Activated CD4-positive, alpha-beta T cell treated with anti-CD3 and anti-CD28 coated beads, Interleukin-2, amount 10 ng/mL, durations not matched to agents 7 days and 5 days (primary cell): ENCODE measurements at places on chromosomes 12 and 14. TPM values are rescaled to one million over a fixed set of nuclear protein-coding genes. Genes with fewer than 3 reads are reported as not detected.
A peak's percentile ranks its signal among the peaks of the same experiment; 100 is the strongest.

Gene CCDC197
- total RNA-seq: not detected

Gene A2M
- total RNA-seq: not detected

Gene CPNE6
- total RNA-seq: not detected

Gene PCNX4
- 33.3 TPM for total RNA-seq

Gene KLHDC2
- 28.7 TPM for total RNA-seq

Gene TGM1
- total RNA-seq: 6.5 TPM

Gene PPM1A
- total RNA-seq: 48.9 TPM

Gene HNF1A
- total RNA-seq: not detected

Gene RIPK3
- total RNA-seq: 41.4 TPM

Gene SIVA1
- 84.7 TPM for total RNA-seq

Gene GLI1
- 0.94 TPM for total RNA-seq

Gene SELPLG
- 207 TPM for total RNA-seq

Gene DDX11
- 181 TPM for total RNA-seq

Gene SMCO2
- 0.46 TPM for total RNA-seq

Gene SIX1
- total RNA-seq: not detected

Gene PROX2
- not detected for total RNA-seq

Gene EGLN3
- 18.6 TPM for total RNA-seq

Gene ASB2
- 21.1 TPM for total RNA-seq

DNA sequence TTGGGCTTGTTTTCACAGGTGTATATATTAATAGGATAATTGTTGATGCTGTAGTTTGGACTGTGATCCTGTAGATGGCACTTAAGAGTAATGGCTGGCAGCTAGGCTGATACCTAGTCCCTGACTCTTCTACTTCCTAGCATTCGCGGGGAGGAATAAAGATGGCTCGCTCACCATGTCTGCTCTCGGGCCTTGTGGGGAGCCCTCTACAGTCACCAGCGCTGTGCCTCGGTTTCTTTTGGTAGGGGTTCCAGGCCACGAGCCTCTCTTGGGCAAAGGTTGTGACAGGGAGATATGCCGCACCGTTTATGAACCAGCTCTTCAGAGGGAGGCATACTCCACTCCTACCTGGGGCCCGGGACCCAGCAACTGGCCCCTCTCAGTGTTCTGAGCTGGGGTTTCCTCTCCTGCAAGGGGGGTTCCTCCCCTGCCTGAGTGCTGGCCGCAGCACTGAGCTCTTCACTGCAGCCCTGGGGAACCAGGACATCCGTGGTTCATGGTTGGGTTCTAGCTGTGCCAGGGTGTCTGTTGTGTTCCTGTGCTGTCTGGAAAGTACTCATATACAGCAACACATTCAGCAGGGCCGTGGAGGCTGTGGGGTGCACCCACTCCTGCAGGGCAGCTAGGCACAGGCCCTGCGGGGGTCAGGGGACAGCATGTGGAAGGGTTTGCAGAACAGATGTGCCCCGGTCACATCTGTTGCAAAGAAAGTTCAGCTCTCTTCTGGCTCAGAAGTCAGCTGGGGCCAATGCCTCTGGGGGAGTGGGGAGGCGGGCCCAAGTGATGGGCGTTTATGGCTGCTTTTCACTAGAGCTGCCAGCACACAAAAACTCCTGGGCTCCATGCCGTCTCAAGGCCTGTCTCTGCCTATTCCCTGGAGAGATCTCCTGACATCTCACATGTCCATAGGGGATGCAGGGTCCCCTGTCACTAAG is 147.9 kb downstream of the PPFIA2 start:
- DNase-seq: no peak

- no peak for DNase-seq
Measured at GRCh38 chr12:65827342-65827741, 3.1 kb downstream of the HMGA2 start.

DNA sequence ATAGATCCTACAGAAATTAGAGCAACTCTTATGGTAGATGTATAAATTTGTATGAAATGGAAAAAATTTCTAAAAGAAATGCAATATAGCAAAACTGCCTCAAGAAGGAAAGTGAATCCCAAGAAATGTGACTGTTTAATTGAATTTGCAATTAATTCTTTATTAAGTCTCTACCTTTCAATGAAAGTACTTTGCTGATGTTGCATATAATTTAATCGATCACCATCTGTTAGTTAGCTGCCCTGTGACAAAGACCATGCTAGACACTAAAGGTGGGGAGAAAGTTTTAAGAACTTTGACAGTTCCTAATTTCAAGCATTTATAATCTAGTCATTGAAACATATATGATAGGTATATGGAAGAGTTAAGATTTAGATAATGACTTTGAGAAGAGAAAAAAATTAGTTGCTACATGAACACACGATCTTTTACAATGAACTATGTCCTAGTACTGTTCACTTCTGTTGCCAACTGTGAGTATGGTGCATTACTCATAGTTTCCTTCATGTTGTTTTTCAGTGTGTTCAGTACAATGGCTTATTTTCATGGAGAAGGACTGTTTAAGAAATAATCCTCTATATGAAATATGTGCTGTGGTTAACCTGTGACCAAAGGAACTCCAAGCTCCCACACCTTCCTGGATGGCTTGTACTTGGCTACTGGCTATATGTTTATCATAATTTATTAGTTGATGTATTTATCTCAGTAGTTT is 128.4 kb downstream of the METTL25 start:
- DNase-seq: no peak

GRCh38 chr14:21525571-21525961 is 580 bp downstream of the SALL2 start:
- DNase-seq: no peak

DNA sequence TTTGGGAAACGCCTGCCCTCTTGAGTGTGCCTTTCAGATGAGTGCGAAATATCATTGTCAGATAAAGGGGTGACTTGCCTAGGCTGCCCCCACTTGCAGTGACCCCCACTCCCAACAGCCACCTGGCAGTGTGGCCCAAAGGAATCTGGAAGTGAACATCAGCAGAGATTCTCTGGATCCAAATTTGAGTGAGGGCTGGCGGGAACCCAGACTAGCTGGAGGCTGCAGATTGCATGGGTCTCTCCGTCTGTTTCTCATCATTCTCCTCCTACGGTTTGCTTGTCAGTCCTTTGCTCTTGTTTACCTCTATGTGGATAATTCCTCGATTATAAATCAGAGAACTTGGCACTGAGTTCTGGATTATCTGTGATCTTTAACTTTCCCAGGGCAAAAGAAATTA is 280.8 kb downstream of the ZFP36L1 start:
- DNase-seq: no peak

DNA sequence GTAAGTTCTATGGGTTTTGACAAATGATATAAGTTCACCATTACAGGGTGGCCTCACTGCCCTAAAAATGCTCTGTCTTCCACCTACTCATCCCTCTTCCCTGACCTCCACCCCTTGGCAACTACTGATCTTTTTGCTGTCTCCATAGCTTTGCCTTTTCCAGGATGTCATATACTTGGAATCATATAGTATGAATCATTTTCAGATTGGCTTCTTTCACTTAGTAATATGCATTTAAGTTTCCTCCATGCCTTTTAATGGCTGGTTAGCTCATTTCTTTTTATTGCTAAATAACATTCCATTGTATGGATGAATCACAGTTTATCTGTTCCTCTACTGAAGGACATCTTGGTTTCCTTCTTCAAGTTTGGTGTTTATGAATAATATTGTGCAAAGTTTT is 14.0 kb upstream of the PEX5 start:
- DNase-seq: no peak

GRCh38 chr14:50739186-50739585 is 71.1 kb upstream of the SAV1 start:
- no peak for DNase-seq

GRCh38 chr14:37594238-37594970 is 645 bp downstream of the FOXA1 start:
- peak; percentile 24 for DNase-seq

- DNase-seq: peak; percentile 78
Measured at GRCh38 chr12:49866859-49867569, 24.1 kb upstream of the BCDIN3D start.

DNA sequence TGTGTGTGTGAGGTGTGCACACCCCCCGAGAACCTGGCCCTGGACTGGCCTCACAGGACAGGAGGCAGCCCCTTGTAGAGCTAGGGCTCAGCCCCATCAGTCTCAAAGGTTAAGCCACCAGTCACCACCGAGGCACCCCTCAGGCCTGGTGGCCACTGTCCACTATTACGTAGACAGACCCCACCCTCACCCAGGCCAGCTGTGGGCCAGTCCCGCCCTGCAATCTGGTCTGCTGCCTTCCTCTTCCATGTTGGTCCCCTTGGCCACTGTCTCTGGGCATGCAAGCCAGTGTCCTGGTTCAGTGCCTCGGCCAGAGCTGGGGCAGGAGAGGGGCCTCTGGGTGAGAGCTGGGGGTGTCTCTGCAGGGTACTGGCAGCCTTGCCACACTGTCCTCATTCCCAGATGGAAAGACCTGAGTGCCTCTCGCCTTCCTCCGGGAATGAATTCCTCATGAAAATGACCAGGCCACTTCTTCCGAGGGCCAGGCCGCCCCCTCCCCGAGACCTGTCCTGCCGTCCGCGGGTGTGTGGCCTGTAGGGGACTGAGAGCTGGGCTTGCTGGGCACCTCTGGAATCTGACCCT is 897 bp upstream of the TEX22 start:
- no peak for DNase-seq

GRCh38 chr12:132658149-132658894 is 28.8 kb downstream of the POLE start:
- no peak for DNase-seq

- DNase-seq: no peak
Measured at GRCh38 chr14:106843386-106843785, 1317.0 kb downstream of the TMEM121 start.

DNA sequence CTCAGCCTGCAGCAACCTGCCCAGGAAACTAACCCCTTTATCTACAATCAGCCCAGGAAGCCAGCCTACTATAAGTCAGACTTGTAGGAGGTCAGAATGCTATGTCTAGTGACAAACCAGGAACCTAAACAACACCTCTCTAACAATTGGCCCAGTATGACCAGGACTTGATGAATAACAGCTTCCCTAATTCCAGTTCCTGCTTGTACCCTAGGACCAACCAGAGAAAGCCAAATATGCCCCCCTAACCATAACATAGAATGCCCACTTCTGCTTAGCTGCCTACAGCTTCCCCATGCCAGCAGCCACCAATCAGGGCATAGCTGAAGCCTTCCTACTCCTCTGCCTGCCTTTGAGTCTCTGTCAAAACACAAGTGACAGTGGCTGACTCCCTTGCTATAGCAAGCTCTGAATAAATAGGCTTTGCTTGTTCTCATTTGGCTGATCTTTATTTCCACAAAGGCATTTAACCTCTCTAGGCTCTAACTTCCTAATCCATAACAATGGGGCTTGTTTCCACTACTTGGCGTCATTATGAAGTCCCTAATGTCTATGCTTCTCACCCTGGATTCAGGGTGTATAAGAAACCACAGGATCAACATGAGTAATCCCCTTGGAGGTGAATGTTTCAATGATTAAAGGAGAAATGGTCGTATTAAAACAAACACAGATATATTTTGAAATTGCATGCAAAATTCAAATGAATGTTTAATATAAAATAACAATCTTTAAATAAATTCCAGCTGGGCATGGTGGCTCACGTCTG is 220.2 kb downstream of the ANO6 start:
- no peak for DNase-seq

DNA sequence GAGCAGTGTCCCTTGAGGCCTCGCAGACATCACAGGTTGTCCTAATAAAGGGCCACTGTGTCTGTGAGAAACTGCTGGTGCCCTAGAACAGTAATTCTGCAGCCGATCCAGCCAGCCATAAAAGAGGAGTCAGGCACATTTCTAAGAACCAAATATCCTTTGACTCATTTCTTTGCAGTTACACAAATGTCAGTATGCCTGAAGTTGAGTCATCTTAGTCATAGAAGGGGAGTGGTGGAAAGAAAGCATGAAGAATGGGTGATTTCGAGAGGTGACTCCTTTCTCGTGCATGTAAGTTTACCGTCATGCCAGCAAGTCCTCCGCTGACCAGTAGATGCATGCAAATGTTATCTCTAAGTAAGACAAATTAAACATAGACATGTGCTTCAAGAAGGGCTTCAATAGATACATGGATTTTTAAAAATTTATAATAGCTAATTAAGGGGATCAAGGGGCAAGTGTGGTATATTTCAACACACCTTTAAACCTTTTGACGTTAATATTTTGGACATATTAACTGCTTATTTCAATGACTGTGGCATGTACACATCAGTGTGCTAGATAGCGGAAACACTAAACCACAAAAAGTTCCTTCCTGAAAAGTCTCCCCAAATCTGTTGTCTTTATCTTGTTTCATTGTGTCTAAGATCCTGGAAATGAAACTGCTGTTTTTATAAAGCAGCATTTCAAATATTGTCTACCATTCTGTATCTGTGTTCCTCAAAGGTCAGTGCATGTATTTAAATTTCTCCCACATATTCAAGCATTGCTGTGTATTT is 497.4 kb downstream of the NPAS3 start:
- no peak for DNase-seq

- no peak for DNase-seq
Measured at GRCh38 chr14:103634156-103634555, 5.1 kb downstream of the KLC1 start.

- DNase-seq: no peak
Measured at GRCh38 chr12:123648401-123648800, 14.8 kb downstream of the GTF2H3 start.

DNA sequence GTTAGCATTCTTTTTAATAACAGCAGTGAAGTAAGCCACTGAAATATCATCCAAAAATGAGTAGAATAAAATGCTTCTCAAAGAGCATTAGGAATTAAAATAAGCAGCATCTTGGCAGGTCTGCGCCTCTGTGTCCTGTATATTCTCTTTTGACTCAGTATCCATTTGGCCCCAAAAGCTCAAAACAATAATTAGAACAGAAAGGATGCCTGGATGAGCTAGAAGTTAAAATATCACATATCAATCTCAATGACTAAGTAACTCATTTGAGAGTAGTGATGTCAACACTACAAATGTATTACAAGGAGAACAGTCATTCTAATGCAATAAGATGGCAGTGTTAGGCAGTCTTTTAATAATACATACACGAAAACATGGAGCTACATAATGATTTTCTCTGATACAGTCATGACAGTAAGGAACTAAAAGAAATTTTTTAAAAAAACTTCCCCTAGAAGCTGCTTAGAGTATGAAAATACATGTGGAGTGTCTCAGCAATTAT is 160.9 kb upstream of the ABCD2 start:
- no peak for DNase-seq

DNA sequence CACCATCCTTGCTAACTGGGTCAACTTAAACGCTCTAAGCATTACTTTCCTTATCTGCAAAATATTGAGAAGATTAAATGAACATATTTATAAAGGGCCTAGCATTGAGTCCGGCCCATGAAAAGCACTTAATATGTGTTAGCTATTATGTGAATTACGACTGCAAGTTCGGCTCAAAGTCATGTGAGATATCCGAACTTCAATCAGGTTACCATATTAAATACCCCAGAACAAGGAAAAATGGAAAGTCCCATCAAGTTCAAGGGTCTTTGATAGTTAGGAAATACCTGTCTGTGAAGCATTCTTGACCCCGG is 487 bp upstream of the NRDE2 start:
- DNase-seq: no peak

DNA sequence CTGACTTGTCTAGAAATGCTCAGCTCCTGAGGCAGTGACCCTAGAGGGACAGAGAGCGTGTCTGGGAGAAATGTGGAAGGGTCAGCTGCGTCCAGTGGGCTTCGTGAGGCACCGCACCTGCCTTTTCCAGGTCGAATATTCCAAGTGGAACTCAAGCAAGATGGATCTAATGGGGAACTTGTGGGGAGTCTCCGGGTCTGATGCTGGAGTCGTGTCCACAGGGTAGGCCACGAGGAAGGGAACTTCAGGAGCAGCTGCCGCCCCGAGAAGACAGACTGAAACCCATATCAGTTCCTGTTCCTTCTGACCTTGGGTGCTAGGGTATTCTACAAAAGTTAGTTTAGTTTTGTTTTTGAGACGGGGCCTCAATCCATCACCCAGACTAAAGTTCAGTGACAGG is 67.5 kb downstream of the TNFAIP2 start:
- no peak for DNase-seq
